Spleen (tissue), 13 donors: ENCODE measurements at places on chromosomes 11 and 22. TPM values are rescaled to one million over a fixed set of nuclear protein-coding genes. Genes with fewer than 3 reads are reported as not detected.

GRCh38 chr11:94623120-94623735, 56.1 kb downstream of the PIWIL4 start:
- no peak for DNase-seq

TMEM86A gene
- total RNA-seq, result 18.8 TPM

DNA sequence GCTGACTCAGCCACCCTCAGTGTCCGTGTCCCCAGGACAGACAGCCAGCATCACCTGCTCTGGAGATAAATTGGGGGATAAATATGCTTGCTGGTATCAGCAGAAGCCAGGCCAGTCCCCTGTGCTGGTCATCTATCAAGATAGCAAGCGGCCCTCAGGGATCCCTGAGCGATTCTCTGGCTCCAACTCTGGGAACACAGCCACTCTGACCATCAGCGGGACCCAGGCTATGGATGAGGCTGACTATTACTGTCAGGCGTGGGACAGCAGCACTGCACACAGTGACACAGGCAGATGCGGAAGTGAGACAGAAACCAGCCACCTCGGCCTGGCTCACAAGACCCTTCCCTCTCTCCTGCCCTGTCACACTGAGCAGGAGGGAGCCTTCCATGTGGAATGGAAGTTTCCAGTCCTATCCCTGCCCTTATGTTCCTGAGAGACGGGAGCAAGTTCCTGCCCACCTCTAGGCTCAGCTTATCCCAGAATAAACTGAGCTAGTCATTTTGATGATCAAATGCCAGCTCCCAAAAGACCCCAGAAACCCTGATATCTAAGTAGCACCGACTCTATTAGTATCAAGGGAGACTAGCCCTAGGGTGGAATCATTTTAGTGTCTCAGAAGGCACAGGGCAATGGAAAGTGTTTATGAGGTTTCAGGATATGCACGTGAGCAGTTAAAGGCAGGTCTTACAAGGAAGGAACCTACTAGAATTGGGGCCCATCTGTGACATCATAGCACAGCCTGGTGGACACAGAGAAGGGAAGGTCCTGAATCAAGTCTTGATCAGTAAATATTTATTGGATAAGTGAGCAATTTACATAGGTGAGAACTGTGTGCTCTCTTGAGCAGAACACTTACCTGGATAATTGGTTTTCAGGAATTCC, 6.3 kb upstream of the IGLL5 start:
- no peak for DNase-seq

- no peak for DNase-seq
These were observed 63.2 kb upstream of the FIBIN start for GRCh38 chr11:26930518-26931247.

DNA sequence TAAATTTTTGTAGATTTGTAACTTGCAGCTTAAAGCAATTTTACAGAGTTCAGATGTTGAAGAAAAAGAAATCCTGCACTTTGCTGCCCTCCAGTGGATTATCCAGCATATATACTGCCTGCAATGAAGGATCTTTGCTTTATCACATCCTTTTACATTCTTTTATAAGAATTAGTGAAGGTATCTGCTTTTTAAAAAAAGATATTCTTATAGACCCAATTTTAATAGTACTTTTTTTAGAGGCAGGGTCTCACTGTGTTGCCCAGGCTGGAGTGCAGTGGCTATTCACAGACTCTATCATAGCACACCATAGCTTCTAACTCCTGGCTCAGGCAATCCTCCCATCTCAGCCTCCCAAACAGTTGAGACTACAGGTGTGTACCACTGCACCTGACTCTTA, 60.7 kb downstream of the TTC17 start:
- DNase-seq, result no peak

GRCh38 chr22:36222887-36223450, 16.4 kb downstream of the APOL2 start:
- DNase-seq, result no peak

DNA sequence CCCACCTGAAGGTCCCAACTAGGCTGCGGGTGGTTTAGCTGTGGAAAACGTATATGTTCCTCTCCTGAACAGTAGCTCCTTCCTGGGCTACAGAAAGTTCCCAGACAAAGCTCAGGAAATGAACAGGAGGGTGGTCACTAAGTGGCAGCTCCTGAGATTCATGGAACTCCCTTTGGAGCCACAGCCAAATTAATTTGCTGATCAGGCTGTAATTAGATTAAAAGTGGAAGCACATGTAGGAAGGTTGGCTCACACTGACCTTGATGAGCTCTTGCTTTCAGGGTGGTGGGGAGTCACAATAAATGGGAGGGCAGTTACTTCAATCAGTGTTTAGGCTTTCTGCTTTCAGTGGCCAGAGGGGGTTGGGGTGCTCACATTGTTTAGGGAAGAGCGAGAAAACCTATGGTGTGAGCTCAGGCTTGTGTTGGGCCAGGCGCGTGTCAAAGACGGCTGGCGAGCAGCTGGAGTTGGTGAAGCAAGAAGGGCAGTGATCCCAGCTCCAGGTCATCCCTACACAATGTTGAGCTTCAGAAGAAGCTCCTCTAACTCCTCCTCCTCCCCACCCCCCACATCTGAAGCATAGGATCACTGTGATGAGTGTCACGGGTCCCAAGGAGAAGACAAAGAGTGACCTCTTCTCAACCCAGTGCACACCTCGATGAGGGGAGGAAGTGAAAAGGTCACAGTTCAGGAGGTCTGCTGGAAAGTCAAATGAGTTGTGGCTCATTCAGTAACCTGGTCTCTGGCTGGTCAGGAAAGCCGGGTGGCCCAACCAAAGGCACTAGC, 42.5 kb downstream of the CLPB start:
- no peak for DNase-seq

SAA1 gene
- 1.0 TPM for total RNA-seq

OR2AG2 gene
- 0.20 TPM for total RNA-seq

CARD18 gene
- not detected for total RNA-seq

DEUP1 gene
- not detected for total RNA-seq

DNA sequence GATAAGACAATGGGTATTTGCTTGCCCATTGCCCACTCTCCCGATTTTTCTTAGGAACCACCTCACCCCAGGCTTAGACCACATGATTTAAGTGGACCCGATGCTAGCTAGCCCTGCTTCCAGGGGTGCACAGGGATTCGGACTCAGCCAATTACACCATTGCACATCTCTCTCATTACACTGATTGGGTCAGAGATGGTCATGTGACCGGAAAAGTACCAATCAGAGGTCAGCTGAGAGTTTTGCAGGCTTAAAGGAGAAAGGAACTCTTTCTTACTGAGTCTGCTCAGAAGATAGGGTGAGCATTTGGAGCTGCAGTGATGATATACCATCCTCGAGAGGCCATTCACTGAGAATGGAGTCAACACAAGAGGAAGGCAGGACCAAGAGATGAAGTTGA, 12.2 kb upstream of the ANKK1 start:
- DNase-seq, result no peak

GRCh38 chr22:36259615-36260300, 6.8 kb downstream of the APOL1 start:
- DNase-seq, result no peak

- no peak for DNase-seq
These were observed 57.2 kb upstream of the FAM181B start for GRCh38 chr11:82790723-82791484.

GLB1L2 gene
- 1.5 TPM for total RNA-seq

DNA sequence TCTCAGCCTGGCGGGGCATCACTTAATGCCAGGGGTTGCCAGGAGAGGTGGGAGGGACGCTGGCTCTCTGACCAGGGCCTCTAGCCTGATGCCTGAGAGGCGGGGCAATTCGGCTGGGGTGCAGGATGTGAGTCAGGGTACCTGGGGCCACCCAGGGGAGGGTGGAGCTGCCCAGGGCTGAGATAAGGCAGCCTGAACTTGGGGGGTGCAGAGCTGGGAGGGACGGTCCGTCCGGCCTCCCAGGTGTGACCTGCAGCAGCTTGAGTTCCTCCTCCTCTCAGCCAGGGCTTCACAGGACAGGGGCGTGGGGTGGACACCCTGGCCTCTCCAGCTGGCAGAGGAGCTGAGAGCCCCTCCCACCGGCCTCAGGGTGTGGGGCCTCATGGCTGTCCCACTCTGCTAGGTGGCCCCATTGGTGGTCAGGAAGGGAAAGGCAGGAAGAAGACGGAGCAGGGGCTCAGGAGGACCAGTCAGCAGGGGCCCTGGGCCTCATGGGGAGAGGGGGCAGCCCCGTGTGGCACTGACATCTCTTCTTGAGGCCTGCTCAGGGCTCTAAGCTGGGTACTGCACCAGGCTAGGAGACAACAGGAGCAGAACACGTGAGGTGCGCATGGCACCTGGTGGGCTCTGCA, 942 bp upstream of the RPS6KA4 start:
- no peak for DNase-seq

DNA sequence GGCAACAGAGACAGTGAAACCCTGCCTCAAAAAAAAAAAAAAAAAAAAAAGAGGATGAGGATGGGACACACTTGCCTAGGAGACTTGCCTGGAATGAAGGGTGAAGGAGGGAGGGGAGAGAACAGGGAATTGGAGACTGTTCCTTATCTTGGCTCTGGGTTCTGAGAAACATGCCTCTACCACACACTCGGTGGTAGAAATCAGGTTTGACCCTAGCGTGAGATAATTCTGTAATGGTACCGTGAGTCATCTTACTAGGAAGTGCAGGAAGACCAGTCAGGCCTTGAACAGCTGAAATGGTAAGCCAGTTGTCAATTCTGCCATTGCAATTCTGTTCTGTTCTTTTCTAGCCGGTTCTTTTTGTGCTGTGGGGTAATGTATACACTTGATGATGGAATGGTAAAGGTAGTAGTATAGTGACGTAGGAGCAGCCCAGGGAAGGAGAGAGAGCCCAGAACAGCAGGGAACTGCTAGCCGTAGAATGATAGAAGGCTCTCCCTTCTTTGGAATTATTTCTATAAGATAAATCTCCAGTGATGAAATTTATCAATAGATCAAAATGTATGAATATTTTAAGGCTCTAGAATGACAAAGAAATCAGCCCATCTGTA, 3.9 kb upstream of the AMBRA1 start:
- DNase-seq, result no peak

RPS25 gene
- 1,215 TPM for total RNA-seq

DNA sequence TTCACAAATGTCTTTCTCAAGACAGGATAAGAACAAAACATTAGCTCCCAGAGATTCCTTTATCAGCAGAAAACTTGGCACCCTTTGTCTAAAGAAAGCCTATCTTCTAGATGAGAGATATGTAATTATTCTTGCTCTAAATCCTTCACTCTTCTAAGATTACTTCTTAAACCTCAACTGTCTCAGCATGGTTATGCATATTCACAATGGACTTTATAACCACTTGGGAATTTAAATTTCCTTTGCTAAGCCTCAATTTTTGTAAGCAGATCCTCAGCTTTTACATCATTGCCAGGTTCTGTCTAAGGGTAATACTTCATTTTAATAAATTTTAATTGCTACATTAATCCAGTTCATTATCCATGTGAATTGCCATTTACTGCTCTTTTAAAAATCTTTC, 433.6 kb upstream of the DDI1 start:
- DNase-seq, result no peak

- DNase-seq, result peak; percentile 51
These were observed 1343.7 kb downstream of the BRD1 start for GRCh38 chr22:48483764-48484528.

DNA sequence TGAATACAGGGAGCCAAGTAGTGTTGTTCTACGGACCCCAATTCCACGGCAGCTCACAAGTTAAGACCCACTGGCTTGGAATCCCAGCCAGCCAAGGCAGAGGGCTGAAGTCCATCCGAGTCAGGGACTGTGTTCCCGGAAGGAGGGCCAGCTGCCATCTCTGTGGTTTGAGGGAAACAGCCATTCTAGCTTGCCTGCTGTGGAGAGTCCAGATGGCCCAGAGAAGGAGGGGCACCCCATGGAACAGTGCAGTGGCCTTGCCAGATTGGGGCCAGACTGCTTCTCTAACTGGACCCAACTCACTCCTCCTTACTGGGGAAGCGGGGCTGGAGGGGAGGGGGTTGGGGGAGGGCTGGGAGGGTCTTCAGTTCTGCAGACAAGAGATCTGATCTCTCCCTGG, 156.4 kb downstream of the FAM181B start:
- DNase-seq, result no peak

PNPLA3 gene
- total RNA-seq, result 1.3 TPM

CASP5 gene
- 2.3 TPM for total RNA-seq

DNA sequence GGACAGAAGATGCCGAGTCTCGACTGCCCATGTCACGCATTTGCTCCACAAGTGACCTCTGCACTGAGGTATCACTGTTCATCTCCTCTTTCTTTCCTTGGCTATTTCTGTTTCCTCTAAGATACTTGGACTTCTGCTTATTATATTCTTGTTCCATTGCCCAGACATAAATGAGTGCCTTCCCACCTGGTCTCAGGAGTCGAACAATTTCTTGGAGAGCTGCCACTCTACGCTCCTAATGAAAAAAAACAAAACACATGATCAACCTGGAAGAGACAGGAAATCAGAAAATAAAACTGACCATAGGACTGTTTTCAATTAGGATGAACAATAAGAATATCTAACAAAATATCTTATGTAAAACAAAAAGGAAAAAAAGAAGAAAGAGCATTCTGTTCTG, 47.4 kb upstream of the CWF19L2 start:
- no peak for DNase-seq

DNA sequence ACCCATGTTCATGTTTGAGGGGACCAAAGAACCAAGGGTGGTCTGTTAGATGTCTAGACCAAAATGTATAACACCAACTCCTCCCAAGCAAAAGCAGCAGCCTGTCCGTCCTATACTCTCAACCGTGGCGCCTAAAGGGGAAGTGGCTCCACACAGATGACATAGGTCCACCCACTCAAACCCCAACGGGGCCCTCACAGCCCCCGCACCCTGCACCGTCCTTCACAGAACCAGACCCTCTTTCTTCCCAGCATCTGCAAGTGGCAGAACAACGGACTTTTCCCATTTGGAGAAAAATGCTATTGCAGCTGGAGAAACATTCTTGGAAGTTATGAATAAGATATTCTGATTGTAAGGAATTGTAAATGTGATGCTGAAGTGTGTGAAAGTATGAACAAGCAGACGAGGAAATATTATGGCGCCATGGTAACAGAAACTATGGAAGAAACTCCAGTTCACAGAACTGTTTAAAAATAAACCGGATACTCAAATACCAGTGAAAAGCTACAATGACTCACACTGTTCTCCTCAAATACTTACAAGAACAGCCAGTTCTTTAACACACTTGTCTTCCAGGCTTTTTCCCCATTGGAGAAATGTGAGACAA, 76.5 kb upstream of the ARFGAP3 start:
- DNase-seq, result peak; percentile 87

GRCh38 chr11:8257003-8257664, 6.5 kb downstream of the LMO1 start:
- peak; percentile 25 for DNase-seq

GRCh38 chr11:1205987-1206331, 16.9 kb upstream of the MUC5B start:
- peak; percentile 42 for DNase-seq
